NCI-H69 (cell line): ENCODE measurements at places on chromosomes 7 and 10.

- peak; percentile 5 for DNase-seq
Observed at GRCh38 chr10:31756729-31757110, 171.9 kb downstream of the ARHGAP12 start.

DNA sequence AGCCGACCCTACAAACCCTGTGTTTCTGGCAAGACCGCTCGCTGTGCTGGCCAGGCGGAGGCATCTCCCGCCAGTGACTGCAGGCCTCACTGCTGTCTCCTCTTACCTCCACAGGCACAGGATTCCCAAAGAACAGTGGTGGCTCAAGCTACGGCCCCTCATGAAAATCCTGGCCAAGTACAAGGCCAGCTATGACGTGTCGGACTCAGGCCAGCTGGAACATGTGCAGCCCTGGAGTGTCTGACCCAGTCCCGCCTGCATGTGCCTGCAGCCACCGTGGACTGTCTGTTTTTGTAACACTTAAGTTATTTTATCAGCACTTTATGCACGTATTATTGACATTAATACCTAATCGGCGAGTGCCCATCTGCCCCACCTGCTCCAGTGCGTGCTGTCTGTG is 36.2 kb downstream of the PITRM1 start:
- DNase-seq: no peak

GRCh38 chr10:48446785-48447184 is 140.3 kb downstream of the MAPK8 start:
- no peak for DNase-seq

- DNase-seq: no peak
Observed at GRCh38 chr7:4612939-4613841, 68.9 kb upstream of the FOXK1 start.

DNA sequence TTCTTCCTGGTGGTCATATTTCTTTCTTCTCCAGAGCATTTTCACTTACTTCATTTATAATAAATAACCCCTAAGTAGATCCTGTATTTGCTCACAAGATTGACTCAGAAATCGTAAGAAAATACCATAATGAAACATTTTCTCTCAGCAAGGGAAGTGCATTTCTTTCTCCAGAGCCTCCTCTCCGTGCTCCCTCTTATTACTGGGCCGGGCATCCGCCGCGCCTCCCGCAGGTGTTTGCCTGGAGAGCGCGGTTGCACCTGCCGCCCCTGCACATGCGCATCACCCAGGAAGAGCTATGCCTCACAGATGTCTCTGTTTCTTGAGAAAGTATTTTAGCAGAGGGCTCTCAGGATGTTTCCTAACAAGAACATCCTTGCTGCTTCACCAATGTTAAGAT is 509.2 kb downstream of the TCERG1L start:
- no peak for DNase-seq

DNA sequence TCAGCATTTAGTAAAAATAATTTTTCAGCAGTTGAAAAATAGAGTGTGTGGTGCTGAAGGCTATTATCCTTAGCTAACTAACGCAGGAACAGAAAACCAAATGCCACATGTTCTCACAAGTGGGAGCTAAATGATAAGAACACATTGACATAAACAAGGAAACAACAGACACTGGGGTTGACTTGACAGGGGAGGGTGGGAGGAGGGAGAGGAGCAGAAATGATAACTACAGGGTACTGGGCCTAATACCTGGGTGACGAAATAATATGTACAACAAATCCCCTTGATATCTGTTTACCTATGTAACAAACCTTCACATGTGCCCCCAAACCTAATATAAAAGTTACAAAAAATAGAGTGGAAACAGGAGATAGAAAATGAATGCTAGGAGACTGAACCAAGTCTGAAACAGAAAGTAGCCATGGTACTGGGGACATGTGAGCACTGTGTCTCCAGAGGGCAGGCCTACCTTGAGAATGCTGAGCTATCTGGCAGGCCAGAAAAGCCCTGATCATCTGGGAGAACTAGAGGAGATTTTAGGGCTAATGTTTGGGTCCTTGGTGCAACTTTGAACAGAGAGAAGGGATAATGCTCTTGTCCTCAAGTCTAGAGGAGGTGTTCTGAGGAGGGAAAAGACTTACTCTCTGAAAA is 4.7 kb upstream of the EFCAB10 start:
- DNase-seq: no peak

- no peak for DNase-seq
Observed at GRCh38 chr7:139541600-139542307, 18.3 kb downstream of the CLEC2L start.

- DNase-seq: no peak
Observed at GRCh38 chr10:123202506-123202905, 48.3 kb downstream of the BUB3 start.

DNA sequence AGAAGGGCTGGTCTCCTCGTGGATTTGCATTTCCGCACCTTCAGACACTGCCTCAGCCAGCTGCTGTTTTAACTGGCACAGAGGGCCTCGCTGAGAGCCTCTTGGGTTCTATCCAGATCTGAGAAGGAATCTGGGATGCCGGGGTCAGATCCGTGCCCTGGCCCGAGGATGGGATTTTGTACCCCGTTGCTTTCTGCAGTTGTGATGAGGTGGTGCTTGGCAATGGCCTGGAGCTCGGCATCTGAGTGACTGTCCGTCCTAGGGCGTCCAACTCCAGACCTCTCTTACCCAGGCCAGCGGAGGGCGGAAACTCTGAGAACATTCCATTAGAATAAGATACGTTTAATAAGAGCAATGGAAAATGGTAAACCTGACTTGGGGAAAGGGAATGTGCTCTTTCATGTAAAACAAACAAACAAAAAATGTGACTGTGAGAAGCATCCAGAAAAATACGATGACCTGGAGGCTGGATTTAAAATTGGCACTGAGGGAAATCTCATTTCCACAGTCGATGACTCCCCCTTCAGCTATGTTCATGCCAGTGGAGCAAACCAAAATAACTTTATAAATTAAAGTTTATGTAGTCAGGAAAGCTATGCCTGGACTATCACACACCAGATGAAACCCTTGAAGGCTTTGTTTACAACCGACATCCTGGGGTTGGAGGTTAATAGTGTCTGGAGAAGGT is 39.6 kb downstream of the GRK5 start:
- DNase-seq: no peak

GRCh38 chr10:61592581-61592980 is 70.1 kb upstream of the CABCOCO1 start:
- peak; percentile 54 for DNase-seq

DNA sequence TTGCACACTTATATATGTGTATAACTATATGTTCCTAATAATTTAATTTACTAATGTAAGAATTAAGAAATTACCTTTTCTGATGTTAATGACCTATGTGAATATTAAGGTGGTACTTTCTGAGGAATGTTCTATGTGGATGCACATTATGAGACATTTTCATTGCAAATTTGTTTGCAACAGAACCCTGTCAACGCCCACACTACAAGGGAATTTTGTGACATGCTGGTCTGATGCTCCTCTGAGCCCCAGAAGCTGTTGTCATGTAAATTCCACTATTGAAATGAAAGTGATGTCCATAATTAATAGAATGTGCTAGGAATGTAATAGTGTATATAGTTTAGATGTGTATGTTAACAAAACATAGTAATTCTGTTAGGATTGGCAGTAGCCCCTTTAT is 4.5 kb downstream of the GRM3 start:
- DNase-seq: no peak

GRCh38 chr7:73701357-73701995 is 18.0 kb downstream of the STX1A start:
- DNase-seq: peak; percentile 53

- DNase-seq: no peak
Observed at GRCh38 chr10:1545524-1545923, 191.8 kb downstream of the ADARB2 start.

- no peak for DNase-seq
Observed at GRCh38 chr10:102515724-102516123, 12.0 kb downstream of the SUFU start.

- no peak for DNase-seq
Observed at GRCh38 chr10:47331954-47332353, 9.7 kb downstream of the GDF2 start.

- peak; percentile 40 for DNase-seq
Observed at GRCh38 chr7:28458732-28459131, 46.4 kb downstream of the CREB5 start.

DNA sequence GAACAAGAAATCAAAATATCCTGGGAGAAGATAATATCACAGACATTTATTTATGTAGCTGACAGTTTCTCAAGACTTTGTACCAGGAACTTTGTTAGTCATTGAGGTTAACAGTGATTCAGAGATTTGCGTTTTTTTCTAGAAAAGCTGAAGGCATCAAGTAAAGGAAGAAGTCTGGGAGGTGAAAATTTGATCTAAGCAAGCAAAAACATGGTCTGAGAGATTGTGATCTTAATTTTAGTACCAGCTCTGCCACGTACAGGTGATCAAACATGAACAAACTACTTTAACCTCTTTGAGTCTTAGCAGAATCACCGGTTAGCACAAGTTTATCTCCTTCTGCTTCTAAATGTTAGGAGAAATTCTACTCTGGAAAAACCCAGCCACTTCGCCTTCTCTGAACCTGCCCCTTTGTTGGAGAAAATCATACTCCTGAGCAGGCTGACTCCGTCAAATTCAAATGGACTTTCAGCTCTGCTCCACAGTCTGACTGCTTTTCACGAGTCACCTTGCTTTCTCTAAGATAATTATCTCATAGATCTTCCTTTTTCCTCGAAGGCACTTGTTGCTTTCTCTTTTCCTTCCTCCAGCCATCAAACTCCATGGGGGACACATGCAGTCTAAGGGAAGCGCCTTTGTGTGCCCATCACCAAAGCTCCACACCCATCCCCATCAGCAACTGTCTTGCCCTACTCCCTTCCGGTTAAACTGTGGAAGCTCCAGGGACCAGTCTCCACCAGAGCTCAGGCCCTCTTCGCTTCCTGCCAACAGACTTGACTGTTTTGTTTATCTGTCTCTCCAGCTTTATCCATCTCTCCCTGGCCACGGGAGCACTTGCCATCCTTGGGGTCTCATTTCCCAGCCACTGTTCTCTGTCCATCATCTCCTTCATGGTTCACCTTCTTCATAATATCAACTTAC is 86.3 kb downstream of the PRKCQ start:
- no peak for DNase-seq

GRCh38 chr7:45625714-45626440 is 51.7 kb downstream of the ADCY1 start:
- no peak for DNase-seq

GRCh38 chr7:122628651-122629411 is 70.1 kb downstream of the RNF133 start:
- DNase-seq: no peak

DNA sequence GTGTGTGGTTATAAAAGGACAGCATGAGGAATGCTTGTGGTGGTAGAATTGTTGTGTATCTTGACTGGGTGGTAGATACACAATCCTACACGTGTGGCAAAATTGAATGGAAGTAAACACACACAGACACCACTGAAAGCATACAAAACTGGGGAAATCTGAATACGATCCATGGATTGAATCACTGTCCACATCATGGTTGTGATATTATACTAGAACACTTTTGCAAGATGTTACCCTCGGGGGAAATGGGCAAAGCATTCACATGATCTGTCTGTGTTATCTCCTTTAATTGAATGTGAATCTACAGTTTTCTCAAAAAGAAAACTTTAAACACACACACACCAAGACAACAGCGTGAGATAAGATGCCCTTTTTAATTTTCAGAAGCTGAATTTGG is 165.2 kb upstream of the CELF2 start:
- DNase-seq: no peak

DNA sequence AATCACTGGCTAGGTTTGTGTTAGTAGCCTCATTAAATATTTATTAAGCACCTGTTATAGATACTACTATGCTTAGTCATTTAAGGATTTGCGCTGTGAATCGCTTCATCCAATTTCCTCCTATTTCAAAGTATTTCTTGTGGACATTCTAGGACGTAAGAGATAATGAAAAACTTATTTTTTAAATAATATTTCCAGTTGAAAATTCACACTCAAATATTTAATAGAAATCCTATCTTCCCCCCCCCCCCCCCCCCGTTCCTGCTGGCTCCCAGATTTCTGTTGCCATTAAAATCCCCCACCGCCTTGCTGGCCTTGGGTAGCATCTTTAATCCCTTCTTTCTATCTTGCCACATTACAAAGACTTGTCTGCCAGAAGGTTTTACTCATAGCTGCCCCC is 6.0 kb downstream of the INSYN2A start:
- no peak for DNase-seq

GRCh38 chr7:132446260-132446659 is 130.0 kb downstream of the PLXNA4 start:
- DNase-seq: no peak

- no peak for DNase-seq
Observed at GRCh38 chr7:35728412-35729060, 33.6 kb upstream of the HERPUD2 start.

GRCh38 chr10:110691139-110691538 is 47.0 kb downstream of the RBM20 start:
- no peak for DNase-seq

GRCh38 chr10:7826971-7827370 is 8.7 kb downstream of the TAF3 start:
- no peak for DNase-seq

DNA sequence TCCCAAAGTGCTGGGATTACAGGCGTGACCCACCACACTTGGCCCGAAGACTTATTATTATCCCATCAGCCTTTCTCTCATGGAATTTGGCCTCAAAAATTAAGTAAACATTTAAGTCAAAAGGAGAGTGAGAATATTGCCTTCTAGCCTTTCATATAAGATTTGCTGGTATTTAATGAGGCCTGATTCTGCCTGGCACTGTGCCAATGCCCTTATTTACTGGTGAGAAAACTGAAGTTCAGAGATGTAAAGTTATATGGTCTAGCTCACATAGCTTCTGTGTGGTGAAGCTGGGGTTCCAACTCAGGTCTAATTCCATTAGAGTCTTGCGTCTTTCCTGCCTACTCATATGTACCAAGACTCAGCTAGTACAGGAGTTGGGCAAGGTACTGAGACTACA is 260.2 kb downstream of the SDHAF3 start:
- DNase-seq: peak; percentile 5

- DNase-seq: no peak
Observed at GRCh38 chr7:39587393-39587792, 21.2 kb downstream of the YAE1 start.

DNA sequence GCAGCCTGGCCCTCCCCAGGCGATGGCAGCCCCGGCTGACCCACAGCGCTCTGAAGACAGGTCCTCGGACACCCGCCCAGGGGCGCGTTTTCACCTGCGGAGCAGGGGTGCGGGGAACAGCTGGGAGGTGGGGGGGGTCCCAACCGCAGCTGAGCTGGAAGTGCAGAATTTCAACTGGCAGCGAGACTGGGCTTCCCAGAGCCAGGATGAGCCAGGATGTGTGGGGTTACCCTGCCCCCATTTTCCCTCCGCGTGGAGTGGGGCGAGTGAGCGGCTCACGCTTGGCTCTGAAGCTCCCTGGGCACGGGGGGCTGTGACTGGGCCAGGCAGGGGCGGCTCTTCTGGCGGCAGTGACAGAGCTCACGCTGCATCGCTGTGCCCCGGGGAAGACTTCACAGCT is 70.2 kb downstream of the DNAJB6 start:
- DNase-seq: no peak
